T-helper 2 cell treated with Interferon-gamma antibody and Interleukin-4, amounts not matched to agents 5 μg/mL and 100 μg/mL, for 36 hours (primary cell): ENCODE measurements at places on chromosomes 1 and 21.

- no peak for DNase-seq
Observed at GRCh38 chr21:17523007-17523451, 10.2 kb downstream of the CXADR start.

GRCh38 chr1:221868593-221869303 is 126.9 kb upstream of the DUSP10 start:
- no peak for DNase-seq

DNA sequence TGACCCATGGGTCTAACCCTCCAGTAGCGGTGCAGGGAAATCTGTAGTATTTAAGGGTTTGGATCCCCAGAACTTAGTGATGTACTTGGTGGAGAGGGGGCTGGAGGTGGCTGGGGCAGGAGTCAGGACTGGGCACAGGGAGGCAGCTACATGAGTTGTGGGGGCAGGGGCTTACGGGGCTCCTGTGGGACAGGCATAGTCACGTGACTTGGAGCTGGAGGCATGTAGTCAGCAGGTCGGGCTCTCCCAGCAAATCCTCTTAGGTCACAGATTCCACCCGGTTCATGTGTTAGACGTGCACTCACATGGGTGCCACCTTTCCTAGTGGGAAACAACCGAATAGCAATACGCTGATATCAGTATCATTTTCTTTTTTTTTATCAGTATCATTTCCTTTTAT is 112.1 kb downstream of the PCP4 start:
- no peak for DNase-seq

GRCh38 chr1:239899747-239900146 is 191.9 kb upstream of the FMN2 start:
- no peak for DNase-seq
